PC-9 (cell line): ENCODE measurements at places on chromosomes 7 and 10. TPM values are rescaled to one million over a fixed set of nuclear protein-coding genes. Genes with fewer than 3 reads are reported as not detected.

- no peak for DNase-seq
Observed at GRCh38 chr7:157881048-157881771, 544.4 kb downstream of the DNAJB6 start.

TMEM106B gene
- 61.1 and 64.4 TPM in 2 replicates for total RNA-seq

- DNase-seq: peak; percentile 82
Observed at GRCh38 chr7:21944616-21945453, 864 bp downstream of the CDCA7L start.

GRCh38 chr7:129958643-129959470 is 6.1 kb upstream of the UBE2H start:
- peak; percentile 96 for DNase-seq

ARHGAP21 gene
- 93.1 and 115 TPM in 2 replicates for total RNA-seq

- DNase-seq: no peak
Observed at GRCh38 chr7:92652536-92652935, 62.3 kb upstream of the FAM133B start.

- no peak for DNase-seq
Observed at GRCh38 chr10:74179111-74179710, 28.2 kb downstream of the ADK start.

GRCh38 chr10:1595726-1596125 is 141.6 kb downstream of the ADARB2 start:
- DNase-seq: no peak

GRCh38 chr7:152887778-152888177 is 128.2 kb downstream of the ACTR3B start:
- no peak for DNase-seq

DNA sequence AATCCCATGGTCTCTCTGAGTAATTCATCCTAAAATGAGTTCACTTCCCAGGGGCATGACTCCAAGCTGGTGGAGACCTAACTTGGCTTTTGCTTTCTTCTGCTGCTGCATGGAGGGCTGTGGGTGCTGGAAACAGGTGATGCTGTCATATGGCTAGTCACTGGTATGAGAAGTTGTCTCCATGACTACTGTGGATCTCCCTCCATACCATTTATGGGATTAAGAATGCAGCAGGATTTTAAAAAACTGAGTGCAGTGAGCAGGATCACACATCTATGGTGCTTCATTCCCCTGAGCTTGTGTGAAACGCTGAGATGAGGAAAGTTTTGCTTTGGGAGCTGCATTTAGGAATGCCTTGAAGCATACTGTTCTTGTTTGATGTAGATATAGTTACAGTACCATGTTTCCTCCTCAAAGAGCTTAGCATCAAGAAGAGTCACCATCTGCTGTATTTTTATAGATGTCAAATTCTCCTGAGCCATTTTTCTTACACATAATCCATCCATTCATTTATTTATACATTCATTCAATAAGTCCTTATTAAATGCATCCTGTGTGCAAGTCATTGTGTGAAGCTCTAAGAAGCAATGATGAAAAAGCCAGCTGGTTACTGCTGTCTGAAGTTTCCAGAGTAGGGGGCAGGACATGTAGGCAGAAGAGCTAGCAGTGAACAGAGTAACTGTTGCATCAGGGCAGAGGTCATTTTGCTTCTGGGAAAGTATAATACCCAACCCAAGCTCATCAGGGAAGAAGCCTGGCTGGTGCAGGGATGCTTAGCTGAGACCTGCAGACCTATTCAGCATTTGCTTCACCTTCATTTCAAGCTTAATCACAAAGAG is 534.8 kb downstream of the AUTS2 start:
- no peak for DNase-seq

FOXI2 gene
- total RNA-seq: not detected in 2 replicates

DNA sequence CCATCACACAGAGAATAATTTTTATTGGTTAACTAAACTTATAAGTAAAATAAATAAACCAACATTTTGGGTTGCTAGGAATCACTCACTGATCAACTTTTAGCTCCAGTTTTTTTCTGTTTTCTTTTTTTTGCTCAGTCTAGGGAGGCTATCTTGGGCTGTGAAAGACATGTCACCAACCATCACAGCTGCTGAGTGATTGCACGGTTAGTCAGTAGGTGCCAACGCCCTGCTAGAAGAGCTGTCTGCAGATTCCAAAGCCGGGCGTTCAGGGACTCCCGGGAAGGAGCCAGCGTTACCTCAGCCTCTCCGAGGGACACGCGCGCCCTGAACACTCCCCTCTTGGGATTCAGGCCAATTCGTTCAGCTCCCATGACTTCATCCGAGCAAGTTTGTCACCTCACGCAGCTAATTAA is 604 bp upstream of the STAM start:
- DNase-seq: peak; percentile 80

GRCh38 chr7:103336761-103337160 is 7.8 kb downstream of the DNAJC2 start:
- no peak for DNase-seq

DNA sequence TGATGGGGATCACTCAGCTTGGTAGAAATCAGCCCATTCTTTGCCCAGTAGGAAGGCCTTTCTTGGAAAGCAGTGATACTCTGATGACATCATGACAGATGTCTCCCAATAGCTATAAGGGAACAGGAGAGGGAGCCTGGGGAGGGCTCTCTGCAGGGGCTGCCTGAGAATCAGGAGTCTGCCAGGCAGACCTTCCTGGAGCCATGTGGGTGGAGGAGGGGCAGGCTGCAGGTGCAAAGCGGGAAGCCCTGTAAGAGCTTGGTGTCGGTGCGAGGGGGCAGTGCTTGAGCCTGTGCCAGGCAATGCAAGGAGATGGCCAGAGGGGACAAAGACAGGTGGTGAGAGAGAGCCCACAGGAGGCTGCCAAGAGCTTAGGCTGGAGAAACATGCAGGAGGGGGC is 5.0 kb upstream of the TNS3 start:
- DNase-seq: peak; percentile 56

DNA sequence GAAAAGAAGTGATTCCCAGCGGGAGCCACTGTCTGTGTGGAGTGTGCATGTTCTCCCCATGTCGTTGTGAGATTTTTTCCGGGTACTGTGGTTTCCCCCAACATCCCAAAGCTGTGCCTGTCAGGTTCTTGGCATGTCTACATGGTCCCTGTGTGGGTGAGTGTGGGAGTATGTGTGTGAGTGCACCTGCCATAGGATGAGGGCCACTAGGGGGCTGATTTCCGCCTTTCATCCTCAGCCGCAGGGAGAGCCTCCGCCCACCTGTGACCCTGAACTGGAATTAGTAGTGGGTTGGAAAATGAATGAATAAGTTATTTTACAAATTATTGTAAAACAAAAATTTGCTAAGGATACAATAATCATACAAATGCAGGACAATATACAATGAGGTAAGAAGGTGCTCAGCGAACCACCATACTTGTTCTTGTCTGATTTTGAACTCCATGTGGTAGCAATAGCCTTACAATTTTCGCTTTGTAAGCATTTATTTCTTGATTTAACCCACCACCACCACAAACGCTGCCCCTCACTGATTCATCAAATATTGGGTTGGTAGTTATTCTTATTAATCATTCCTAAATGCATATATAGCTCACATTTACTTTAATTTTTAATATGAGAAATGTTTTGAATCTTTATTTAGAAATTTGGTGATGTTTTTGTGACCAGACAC is 641.2 kb upstream of the VSTM2A start:
- DNase-seq: no peak

SLC16A9 gene
- total RNA-seq: not detected in 2 replicates
